ENCODE measurements at places on chromosomes 5 and 9.

DNA sequence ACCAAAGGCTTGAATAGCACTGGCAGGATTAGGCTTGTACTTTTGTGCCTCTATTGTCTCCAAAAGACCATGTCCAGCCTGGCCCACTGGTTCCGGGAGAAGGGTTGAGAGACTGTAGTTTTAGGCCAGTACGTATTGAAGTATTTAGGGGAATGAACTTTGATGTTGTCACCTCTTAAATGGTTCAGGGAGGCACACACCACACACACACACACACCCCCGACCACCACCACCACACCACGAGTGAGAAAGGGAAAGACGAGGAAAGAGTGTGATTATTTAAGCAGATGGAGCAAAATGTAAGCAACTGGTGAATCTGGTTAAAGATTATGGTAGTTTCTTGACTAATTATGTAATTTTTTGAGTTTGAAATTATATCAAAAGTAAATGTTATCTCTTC is 61.6 kb downstream of the NIPBL start:
- no peak for ATAC-seq

DNA sequence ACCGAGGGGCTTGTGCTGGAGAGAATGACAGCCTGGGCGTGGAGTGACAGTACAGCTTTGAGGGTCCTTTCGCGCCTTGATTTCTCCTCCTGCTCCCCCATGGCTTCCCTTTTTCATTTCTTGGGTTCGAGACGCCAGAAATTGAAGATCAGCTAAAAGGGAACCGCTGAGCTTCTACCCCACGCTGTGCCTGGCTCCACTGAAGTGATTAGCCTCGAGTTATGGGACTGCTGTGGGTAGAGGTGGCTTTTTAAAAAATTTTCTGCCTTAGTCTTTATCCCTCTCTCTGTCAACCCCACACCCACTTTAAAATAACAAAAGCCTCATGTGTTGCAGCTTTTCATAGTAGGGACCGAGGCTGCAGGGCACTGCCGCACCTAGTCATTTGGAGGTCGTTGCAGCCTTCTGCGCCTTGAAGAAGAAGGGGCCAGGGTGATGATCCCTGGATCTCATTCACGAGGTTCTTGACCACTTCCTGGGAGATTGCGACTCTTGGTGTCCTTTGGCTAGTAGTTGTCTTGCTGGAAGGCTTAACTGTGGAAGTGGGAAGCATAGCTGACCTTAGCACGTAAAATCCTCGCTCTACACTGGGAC is 603 bp downstream of the PPIP5K2 start:
- no peak for ATAC-seq

DNA sequence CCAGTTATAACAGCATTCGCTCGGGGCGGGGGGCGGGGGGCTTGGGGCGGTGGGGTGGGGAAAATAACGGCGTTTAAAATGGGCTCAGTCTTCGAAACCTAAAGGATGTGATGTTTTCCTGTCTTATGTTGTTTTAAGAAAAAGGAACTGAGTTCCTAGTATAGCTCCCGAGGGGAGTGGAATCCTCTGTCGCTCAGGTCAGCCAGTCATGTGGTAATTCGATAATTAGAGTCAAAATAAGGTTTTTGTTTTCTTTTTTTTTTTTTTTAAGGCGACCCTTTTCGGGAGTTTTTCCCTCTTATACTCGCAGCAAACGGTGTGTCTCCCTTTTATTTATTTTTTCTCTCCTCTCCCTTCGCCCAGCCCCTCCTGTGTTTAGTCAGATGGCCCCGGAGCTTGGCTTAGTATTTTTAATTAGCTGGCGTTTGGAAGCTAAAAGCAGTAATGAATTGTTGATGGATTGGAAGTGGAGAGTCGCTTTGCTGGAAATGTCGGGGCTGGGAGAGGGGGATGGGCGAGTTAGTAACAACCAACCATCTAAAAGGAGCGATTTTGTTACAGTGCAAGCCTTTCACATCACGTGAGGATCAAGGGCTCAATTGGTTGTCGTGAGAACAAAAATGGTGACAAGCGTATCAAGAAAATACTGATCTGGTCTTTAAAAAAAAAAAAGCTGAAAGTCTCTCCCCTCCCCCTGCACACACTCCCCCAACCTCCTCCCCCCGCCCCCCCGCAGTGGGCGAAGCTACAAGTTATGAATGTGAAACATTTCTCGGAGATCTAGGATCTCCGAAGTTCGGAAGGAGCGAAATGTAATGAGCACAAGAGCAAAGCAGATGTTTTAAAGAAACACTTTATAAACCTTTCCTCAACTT is 714 bp upstream of the ZNF608 start:
- ATAC-seq, result no peak

GRCh38 chr9:129853614-129854013 is 18.4 kb downstream of the USP20 start:
- ATAC-seq, result no peak

- no peak for ATAC-seq
Measured at GRCh38 chr9:37198831-37199230, 78.5 kb downstream of the ZCCHC7 start.

DNA sequence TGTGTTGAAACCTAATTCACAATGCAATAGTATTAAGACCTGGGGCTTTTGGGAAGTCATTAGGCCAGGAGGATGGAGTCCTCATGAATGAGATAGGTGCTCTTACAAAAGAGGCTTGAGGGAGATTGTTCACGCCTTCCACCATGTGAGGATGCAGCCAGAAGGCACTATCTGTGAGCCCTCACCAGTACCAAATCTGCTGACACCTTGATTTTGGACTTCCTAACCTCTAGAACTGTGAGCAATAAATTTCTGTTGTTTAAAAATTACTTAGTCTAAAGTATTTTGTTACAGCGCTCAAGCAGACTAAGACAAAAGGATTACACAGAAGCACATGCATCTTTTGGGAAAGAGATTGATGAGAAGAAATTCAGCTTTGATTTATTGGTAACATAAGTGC is 232.9 kb upstream of the NR4A3 start:
- ATAC-seq, result no peak

- ATAC-seq, result no peak
Measured at GRCh38 chr9:114830546-114830945, 24.7 kb upstream of the TNFSF15 start.

GRCh38 chr9:113711251-113711650 is 164.9 kb upstream of the ZNF618 start:
- no peak for ATAC-seq

GRCh38 chr9:129835860-129836223 is 584 bp downstream of the USP20 start:
- no peak for ATAC-seq

- ATAC-seq, result no peak
Measured at GRCh38 chr5:115456539-115457040, 88.0 kb downstream of the FEM1C start.

GRCh38 chr5:45399041-45399440 is 297.1 kb downstream of the HCN1 start:
- ATAC-seq, result no peak

DNA sequence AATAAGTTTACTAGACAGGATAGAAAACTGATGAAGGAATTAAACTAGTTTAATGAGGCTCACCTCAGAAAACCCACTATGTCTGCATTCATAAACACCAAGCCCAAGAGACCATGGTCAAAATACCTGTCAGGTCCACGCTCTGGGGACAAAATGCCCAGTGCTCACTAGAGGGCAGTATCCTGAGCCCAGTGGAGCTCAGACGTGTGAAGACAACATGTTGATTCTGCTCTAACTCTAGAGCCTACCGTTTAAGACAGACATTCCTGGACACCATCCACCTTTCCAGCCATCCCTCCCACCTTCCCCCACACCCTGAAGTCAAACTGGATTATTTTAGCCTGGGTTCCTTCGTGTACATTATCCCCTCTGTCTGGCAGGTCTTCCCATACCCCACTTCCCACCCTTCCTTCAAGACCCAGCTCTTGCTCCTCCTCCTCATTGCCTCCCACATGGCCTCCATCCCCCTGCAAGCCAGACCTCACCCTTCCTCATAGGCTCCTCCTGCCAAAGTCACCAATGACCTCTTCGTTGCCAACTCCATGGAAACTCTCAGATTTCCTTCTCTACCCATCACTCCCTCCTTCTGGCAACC is 142.3 kb upstream of the FSTL4 start:
- no peak for ATAC-seq

GRCh38 chr9:108549184-108549583 is 306.6 kb downstream of the ACTL7B start:
- ATAC-seq, result no peak

DNA sequence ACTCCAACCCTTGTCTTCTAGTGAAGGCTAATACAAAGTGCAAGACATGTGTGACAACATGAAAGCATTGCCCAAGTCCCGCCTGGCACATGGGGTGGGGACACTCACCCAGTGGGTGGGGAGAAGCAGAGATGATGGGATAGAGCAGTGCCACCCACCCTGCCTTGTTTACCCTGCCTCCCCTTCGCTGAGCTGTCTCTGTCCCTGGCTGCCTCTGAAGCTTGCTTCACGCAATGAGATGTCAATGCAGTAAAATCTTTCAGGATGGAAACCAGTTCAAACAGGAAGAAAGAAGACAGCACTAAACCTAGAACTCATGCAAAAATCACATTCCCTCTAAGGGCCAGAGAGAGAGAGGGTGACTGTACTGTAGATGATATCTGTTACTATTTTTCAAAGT is 148.0 kb downstream of the INSYN2B start:
- no peak for ATAC-seq

DNA sequence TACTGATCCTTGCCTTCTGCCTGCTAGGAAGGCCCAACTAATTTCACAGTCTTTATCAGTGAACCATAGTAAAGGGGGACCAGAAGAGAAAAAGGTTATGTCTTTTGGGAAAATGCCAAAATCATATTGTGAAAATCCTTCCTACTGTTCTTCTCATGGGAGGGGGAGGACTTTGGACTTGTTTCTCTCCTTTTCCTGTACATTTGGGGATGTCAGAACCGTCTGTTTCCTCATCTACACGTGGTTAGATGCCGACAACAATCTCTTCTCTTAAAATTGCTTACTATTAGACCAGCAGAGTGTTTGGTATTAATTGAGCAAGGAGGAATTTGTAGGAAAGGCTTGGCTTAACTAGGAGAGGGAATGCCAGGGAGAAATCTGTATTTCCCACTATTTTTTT is 77.2 kb downstream of the TMC1 start:
- ATAC-seq, result no peak

DNA sequence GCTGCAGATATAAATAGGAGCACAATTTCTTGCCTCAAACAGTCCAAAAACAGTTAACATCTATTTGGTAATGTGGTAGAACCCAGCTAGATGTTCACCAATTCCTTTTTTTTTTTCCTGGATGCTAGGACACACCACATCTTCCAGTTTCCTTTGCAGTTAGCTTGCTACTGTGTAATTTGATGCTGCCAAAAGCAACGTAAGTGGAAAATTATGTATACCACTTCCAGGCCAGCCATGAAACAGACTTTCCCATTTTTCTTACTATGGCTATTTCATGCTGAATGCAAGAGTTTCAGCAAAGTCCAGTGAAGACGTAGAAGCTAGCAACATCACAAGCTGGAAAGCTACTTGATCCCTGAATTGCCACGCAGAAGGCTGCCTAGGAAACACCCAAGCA is 667.2 kb downstream of the TLE1 start:
- no peak for ATAC-seq

GRCh38 chr9:76944011-76944410 is 38.1 kb upstream of the PRUNE2 start:
- ATAC-seq, result no peak

GRCh38 chr5:92574023-92574422 is 1007.0 kb downstream of the NR2F1-AS1 start:
- no peak for ATAC-seq

GRCh38 chr5:32326216-32326772 is 13.6 kb upstream of the MTMR12 start:
- ATAC-seq, result no peak

GRCh38 chr9:129283705-129284606 is 105.9 kb upstream of the IER5L start:
- ATAC-seq, result no peak

- no peak for ATAC-seq
Measured at GRCh38 chr9:84827216-84827765, 157.8 kb downstream of the NTRK2 start.

GRCh38 chr5:136123236-136123768 is 9.3 kb upstream of the SMAD5 start:
- ATAC-seq, result peak; percentile 36

- ATAC-seq, result no peak
Measured at GRCh38 chr9:316382-316965, 101.8 kb downstream of the DOCK8 start.
